Spinal cord (tissue), 10 donors: ENCODE measurements at places on chromosomes 7 and 10. TPM values are rescaled to one million over a fixed set of nuclear protein-coding genes. Genes with fewer than 3 reads are reported as not detected.

DNA sequence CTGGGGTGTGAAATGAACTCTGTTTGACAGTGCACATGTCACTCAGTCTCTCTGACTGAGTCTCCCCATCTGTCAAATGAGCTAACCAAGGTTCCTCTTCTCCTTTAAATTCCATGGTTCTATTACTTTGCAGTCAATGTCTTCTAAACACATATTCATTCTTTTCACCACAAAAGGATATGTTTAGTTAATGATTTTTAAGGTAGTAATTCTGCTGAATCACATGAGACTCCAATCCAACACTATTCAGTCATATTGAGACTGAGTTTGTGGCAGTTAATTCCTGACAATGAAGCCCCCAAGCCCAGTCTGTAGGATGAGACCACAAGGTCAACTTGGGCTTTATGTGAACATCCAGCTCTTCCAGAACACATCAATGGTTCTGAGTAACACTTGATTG is 85.3 kb downstream of the CALN1 start:
- DNase-seq: no peak

DNA sequence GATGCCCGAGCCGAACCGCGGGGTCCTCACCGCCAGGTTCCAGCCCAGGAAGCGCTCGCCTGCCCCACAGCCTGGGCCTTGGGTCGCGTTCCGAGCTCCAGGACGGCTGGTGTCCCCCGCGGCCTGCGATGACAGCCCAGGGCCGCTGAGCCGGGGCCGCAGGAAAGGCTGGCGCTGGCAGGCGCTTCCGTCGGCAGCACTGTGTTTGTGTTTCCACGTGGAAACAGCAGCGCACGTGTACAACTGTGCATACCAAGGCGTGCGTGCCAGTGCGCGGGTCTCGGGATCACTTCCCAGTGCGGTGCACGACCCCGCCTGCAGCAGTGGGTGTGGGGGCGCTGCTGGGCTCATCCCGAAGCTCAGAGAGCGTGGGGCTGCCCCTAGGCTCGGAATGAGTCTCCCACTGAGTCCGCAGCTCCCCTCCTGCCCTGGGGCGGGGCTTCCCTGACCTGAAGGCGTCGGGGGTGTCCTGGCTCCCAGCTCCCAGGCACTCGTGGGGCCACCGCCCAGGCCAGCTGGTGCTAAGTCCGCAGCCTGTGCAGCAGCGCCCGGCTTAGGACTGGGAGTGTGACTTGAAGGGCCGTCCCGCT is 17.2 kb downstream of the AP5Z1 start:
- peak; percentile 64 for DNase-seq

The SPDYE1 gene
- not detected for total RNA-seq

DNA sequence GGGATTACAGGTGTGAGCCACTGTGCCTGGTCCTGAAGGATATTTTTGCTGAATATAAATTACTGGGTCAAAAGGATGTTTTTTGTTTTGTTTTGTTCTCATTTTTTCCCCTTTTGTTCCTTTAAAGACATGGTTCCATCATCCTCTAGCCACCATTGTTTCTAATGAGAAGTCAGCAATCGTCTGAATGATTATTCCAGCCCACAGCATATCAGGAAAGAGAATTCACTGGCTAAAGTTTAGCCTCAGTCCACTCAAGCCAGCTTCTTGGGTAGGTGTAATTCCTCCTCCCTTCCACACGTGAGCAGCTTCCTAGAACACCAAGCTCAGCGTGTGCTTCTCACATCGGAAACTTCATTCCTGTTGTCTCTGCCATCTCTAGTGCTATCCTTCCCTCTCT is 112.8 kb upstream of the INSIG1 start:
- no peak for DNase-seq

The MRC1 gene
- 13.0 TPM for total RNA-seq

DNA sequence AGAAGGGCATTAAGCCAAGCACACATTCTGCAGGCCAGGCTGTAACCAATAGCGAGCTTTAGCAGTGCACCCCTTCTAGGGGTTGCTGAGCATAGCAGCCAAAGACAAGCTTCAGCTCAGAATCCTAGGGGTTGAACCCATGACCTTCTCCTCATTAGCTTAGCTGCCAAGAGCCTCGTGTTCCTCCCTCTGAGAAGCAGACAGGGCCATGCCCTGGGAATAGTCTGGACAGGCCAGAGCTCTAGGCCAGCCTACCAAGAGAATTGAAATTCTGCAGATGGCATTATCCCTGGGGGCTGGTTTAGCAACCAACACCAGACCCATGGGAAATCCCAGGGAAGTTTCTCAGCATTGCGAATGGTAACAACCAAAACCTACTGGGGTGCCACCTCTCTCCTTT is 77.2 kb downstream of the PLXNA4 start:
- no peak for DNase-seq
